ENCODE measurements at places on chromosomes 12 and 14. TPM values are rescaled to one million over a fixed set of nuclear protein-coding genes. Genes with fewer than 3 reads are reported as not detected.

DNA sequence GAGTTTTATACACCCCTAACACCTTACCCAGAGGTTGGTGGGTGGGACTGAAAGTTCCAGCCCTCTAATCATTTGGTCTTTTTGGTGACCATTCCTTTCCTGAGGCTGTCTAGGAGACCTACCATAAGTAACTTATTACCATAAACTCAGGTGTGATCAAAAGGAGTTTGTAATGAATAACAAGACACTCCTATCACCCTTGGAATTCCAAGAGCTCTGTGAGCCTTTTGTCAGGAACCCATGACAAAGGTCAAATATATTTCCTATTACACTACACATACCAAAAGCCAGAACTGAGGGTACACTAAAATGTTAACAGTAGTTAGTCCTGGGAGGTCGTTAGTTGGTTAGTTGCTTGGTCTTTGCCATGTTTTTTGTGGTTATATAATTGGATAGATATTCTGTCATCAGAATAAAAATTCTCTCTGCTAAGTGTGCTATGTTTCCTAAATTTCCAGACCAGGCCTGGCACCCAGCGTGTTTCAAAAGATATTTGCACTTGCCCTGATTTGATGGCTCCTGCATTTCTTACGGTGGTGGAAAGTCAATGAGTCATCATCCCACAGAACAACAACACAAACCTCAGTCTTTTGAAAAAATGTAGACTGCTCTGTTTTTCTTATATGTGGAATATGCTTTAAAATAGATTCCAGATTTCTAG is 27.0 kb upstream of the AKAP5 start:
- H3K27me3 ChIP-seq: no peaks in the 10 kb centered on the region
- peak overlapping the region; percentile 42 for H3K27ac ChIP-seq
- no peaks in the 10 kb centered on the region for H3K4me1 ChIP-seq
- no peak overlapping the region for H3K4me3 ChIP-seq

- H3K4me1 ChIP-seq: no peaks in the 10 kb centered on the region
- no peak overlapping the region for H3K27ac ChIP-seq
- H3K27me3 ChIP-seq: peaks cover 9% of the 10 kb centered on the region
- DNase-seq: peak; percentile 43
- no peak overlapping the region for H3K4me3 ChIP-seq
- H3K36me3 ChIP-seq: peaks cover 8% of the 10 kb centered on the region
Observed at GRCh38 chr12:2653461-2653965, 141.3 kb upstream of the FKBP4 start.

DNA sequence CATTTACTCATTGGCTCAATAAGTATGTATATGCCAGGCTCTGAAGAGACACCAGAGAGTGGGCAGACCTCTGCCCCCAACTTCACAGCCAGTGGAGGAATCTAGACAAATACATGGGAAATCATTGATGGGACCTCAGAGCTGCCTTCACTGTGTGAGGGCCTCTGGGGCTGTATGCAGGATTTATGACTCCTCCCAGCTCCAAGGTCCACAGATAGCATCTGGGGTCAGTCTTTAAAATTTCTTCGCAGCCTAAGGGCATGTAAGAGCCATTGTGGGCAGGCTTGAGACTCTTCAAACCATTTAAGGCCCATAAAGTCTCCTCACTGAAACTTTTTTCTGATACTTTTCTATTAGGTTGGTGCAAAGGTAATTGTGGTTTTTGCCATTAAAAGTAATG is 125.5 kb downstream of the SPTSSA start:
- H3K36me3 ChIP-seq: no peaks in the 10 kb centered on the region
- peaks cover 5% of the 10 kb centered on the region for H3K4me1 ChIP-seq
- no peak overlapping the region for H3K27ac ChIP-seq
- no peaks in the 10 kb centered on the region for H3K27me3 ChIP-seq
- DNase-seq: no peak

DNA sequence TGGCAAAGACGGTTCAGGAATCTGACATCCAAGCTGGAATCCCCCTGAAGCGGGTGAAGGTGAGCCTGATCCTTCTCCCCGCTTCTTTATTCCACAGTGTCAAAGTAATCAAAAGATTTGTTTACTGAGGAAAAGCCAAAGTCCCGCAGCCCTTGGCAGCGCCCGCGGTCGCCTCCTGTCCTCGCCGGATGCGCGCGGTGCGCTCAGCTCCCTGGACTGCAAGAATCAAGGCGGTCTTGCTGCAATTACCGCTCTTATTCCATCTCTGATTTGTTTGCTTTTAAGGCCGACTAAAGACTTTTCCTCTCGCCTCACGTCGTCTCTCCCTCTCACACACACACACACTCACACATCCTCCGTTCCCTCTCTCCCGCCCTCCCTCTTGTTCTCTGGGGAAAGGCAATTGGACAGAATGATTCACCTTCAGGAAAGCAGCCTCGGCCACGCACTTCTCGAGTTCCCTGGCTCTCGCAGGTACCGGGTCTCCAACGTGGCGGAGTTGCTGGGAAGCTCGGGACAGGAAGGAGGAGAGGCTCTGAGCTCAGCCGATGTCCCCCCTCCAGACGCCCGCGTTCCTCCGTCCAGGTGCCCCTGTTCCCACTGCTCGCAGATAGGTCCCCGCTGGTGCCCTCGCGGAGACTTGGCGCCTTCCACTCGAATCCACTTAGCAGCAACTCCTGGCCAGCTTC is 68.6 kb upstream of the USP15 start:
- peak overlapping the region; percentile 29 for H3K4me3 ChIP-seq
- no peaks in the 10 kb centered on the region for H3K36me3 ChIP-seq
- peaks cover 29% of the 10 kb centered on the region for H3K4me1 ChIP-seq
- no peak overlapping the region for H3K27ac ChIP-seq
- DNase-seq: peak; percentile 63

GRCh38 chr14:99995700-99996356 is 69.4 kb upstream of the EVL start:
- no peaks in the 10 kb centered on the region for H3K27me3 ChIP-seq
- H3K4me3 ChIP-seq: no peak overlapping the region
- H3K36me3 ChIP-seq: no peaks in the 10 kb centered on the region
- no peak overlapping the region for H3K27ac ChIP-seq
- H3K4me1 ChIP-seq: peaks cover 2% of the 10 kb centered on the region

The SLC6A13 gene
- 3.9 TPM for total RNA-seq

The MUCL1 gene
- total RNA-seq: not detected

DNA sequence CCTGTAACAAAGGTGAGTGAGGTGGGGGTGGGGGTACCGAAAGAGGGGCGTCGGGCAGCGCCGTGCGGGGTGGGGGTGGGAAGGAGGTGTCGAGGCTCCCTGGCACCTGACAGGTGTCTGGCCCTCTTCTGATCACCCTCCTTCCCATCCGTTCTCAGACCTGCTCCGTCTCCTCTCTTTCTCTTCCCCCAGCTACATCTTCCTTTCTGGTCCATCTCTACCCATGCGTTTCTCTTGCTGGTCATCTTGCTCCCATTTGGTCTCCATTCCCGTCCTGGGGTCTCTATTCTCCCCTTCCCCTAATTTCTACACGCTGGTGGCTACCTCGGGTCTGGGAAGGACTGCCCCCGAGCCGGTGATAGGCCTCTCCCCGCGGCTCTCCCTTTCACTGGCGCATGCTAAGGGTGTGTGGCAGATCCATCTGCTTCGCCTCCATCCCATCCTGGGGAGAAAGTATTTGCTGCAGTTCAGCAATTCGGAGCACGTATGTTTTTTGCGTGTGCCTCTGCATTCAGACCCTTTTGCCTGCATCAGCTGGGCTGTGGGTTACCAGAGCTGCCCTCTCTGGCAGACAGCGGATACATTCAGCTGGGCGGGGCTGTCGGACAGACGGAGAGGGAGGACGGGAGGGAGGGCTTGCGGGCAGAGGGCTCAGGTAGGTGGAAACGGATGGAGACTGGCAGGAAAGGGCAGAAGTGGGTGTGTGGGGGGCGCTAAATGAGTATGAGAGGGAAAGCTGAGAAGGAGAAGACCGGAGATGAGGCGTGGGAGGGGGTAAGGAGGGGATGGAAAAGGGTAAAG is 730 bp downstream of the CLSTN3 start:
- peaks cover 20% of the 10 kb centered on the region for H3K36me3 ChIP-seq
- H3K4me3 ChIP-seq: peak overlapping the region; percentile 69
- H3K27ac ChIP-seq: peak overlapping the region; percentile 51
- peak; percentile 80 for DNase-seq

DNA sequence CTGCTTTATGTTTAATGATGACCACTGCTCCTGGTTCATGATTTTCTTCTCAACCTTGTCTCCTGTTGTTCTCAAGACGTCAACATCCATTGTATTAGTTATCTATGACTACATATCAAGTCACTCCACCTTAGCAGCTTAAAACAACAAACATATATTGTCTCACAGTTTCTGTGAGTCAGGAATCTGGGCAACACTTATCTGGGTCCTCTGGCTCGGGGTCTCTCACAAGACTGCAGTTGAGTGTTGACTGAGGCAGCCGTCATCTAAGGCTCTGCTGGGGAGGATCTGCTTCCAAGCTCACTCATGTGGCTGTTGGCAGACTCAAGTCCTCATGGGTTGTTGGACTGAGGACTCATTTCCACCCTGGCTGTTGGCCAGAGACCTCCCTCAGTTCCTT is 27.3 kb upstream of the FRS2 start:
- DNase-seq: no peak
- H3K36me3 ChIP-seq: no peaks in the 10 kb centered on the region
- no peak overlapping the region for H3K4me3 ChIP-seq
- H3K27ac ChIP-seq: no peak overlapping the region
- H3K27me3 ChIP-seq: no peaks in the 10 kb centered on the region
- H3K4me1 ChIP-seq: no peaks in the 10 kb centered on the region

GRCh38 chr14:32497248-32497647 is 168.2 kb downstream of the AKAP6 start:
- DNase-seq: no peak
- no peaks in the 10 kb centered on the region for H3K36me3 ChIP-seq

DNA sequence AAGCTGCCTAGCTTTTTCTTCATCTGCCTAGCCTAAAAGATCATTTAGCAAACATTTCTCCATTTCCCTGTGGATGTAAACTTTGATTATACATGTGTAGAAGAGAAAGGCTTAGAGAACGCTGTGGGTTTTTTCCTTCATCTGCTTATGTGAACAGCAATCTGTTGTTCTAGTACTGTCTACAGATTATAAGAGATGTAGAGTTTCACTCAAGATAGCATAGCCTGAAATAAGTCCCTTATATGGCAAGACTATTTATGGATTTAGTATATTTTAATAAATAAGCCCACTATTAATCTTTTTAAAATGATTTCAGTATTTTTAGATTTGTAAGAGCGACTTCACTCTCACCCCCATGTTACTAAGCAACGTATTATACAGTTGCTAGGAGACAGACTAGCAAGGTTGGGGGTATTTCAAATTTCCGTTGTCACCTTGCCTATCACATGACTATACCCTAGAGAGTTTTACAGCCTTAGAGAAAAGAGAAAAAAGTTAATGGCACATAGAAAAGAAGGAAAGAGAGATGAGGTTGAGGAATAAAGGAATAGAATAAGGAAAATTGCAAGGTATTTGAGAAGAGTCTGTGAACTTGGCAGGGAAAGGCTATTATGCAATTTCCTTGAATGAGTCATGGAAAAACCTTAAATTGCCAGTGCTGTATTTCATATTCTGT is 12.2 kb upstream of the TUBA1A start:
- DNase-seq: no peak
- no peaks in the 10 kb centered on the region for H3K27me3 ChIP-seq
- H3K4me3 ChIP-seq: no peak overlapping the region
- H3K27ac ChIP-seq: peak overlapping the region; percentile 72
- no peaks in the 10 kb centered on the region for H3K36me3 ChIP-seq
- H3K4me1 ChIP-seq: peaks cover 20% of the 10 kb centered on the region

DNA sequence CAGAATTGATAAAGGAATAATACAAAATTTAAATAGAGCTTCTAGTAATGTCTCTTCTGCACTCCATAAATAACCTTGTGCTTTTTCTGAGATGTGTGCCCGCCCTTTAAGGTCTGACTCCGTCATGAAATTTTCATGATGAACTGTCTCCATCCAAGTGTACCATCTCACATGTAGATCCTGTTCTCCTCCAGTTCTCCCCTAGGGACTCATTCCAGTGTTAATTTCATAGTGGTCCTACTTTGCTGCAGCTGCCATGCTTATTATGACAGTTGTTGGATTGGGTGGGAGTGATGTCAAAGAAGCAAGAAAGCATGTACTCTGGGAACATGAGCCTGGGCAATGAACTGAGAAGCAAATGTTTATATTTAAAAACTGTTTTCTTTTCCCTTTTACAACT is 442.5 kb upstream of the PDE3A start:
- no peaks in the 10 kb centered on the region for H3K4me1 ChIP-seq
- H3K27ac ChIP-seq: no peak overlapping the region
- no peaks in the 10 kb centered on the region for H3K36me3 ChIP-seq
- no peaks in the 10 kb centered on the region for H3K27me3 ChIP-seq
- no peak overlapping the region for H3K4me3 ChIP-seq
- DNase-seq: no peak

The SERPINA9 gene
- not detected for total RNA-seq

The HELB gene
- total RNA-seq: 6.9 TPM

DNA sequence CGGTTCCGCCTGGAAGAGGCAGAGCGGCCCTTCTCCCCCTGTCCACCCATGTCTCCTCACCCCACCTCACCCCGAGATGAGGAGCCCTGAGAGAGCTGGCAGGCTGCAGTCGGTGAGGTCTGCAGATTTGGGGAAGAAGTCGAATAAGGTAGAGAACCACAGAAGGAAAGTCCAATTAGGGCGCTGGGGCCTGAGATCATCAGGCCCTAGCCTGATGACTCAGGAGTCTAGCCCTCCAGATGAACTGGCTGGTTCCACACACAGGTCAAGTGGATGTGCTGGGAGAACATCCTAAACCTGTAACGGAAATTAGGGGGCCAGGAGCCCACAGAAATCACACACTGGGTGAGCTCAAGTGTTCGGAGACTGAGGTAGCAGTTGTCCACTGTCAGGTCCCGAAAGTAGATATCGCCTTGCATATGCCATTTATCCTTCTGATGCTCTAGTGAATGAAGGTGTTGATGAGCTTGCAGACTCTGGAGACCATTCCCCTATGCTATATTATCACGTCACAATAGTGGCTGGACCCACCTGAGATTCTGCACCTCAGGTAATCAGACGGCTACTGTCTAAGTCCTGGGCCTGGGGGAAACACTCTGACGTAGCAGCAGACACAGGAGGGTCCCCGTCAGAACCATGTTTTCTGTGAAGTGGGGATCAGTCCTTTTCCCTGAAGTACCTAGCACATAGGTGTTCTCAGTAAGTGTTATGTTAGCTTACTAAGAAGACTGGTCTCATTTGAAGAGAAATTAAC is 886 bp upstream of the METTL17 start:
- no peaks in the 10 kb centered on the region for H3K27me3 ChIP-seq
- no peak for DNase-seq
- peak overlapping the region; percentile 84 for H3K27ac ChIP-seq
- H3K4me1 ChIP-seq: peaks cover 22% of the 10 kb centered on the region

DNA sequence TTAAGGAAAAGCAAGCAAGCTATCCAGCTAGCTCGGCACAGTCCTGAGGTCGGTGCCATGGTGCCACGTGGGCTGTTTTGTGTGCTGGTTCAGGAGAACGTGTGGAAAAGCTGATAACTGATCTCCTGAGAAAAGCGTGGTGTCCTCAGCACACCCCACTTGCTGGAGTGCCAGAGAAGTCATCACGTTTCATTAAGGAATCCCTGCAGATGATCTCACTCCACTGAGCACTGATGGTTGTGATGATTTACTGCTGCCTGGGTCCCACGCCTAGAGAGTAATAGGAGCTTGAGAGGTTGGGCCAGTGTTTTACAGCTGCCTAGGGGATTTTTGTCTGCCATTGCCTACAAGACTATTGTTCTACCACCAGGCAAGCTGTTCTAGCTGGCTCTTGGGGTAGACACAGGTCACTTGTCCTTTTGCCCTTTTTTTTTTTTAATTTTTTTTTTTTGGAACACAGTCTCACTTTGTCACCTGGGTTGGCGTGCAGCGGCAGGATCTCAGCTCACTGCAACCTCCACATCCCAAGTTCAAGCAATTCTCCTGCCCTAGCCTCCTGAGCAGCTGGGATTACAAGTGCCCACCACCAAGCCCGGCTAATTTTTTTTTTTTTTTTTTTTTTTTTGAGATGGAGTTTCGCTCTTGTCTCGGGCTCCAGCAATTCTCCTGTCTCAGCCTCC is 42.3 kb upstream of the EVL start:
- no peak overlapping the region for H3K4me3 ChIP-seq
- H3K36me3 ChIP-seq: no peaks in the 10 kb centered on the region

Measured in upper lobe of right lung (tissue), 1 donor.